Activated CD4-positive, alpha-beta T cell treated with anti-CD3 and anti-CD28 coated beads, Interleukin-10, Interleukin-2, amounts not matched to agents 100 ng/mL and 50 ng/mL, durations not matched to agents 16 hours and 8 hours (primary cell): ENCODE measurements at places on chromosomes 7 and 10.

- DNase-seq, result no peak
Measured at GRCh38 chr7:89731751-89732445, 422.4 kb upstream of the STEAP1 start.

- DNase-seq, result peak; percentile 36
Measured at GRCh38 chr7:14691597-14692203, 210.9 kb downstream of the DGKB start.

DNA sequence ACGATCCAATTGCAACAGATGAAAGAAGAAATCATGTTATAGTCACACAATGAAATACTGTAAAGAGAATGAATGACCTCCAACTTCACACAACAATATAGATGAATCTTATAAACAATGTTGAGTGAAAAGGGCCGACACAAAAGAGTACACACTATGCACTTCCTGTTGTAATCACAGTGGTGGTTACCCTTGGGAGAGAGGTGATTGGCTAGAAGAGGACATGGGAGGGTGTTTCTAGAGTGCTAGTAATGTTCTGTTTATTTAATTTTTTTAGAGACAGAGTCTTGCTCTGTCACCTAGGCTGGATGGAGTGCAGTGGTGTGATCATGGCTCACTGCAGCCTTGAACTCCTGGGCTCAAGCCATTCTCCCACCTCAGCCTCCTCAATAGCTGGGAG is 82.5 kb downstream of the NDUFB2 start:
- DNase-seq, result no peak

DNA sequence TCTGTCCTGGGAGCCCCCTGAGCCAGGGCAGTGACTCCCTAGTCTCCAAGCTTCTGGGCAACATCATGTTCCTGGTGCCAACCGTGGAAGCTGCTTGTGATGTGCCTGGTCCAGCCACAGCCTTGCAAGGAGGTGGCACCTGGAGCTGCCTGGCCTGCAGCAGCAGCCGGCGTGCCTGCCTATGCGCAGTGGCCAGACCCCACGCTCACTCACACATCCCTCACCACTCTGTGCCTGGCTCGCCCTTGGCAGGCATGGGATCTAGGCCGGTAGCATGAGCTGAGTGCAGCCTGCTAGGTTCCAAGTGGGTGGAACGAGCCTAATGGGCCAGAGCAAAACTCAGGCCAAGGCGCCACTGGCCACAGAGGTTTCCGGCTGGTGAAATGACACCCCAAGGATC is 184.0 kb downstream of the ZNF438 start:
- no peak for DNase-seq

DNA sequence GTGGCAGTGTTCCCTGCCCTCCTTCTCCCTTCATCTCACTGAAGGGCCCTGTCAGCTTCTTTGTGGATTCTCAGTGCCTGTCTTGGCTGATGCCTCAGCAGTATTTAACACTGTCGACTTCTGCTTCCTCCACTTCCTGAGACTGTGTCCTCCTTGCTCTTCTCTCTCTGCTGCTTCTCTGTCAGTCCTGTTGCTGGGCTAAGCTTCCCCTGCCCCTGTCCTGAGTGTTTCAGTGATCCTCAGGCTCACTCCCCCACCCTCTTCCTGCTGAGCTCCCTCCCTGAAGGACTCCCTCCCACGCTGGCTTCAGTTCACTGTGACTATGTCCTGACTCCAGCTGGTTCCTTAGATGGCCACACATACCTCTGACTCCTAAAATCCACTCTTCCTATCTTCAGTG is 64.9 kb downstream of the CREM start:
- no peak for DNase-seq
